ENCODE measurements at places on chromosomes 2 and 18.

DNA sequence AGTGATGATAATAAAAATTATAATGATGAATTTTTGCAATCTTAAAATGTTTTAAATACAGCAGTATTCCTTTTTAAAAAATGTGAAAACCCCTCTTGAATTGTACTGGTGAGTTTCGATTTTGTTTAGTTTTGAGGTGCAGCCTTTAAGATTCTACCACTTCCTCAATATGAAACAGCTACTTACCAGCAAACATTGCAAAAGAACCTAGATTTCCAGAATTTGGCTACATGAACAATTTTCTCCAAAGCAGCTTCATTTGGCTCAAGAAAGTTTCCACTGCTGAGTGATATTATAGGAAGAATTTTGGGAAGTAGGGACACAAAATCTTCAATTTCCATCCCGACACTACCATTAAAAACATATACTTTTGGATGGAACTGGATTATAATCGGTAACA is 12.0 kb downstream of the TCF4 start:
- DNase-seq: no peak

DNA sequence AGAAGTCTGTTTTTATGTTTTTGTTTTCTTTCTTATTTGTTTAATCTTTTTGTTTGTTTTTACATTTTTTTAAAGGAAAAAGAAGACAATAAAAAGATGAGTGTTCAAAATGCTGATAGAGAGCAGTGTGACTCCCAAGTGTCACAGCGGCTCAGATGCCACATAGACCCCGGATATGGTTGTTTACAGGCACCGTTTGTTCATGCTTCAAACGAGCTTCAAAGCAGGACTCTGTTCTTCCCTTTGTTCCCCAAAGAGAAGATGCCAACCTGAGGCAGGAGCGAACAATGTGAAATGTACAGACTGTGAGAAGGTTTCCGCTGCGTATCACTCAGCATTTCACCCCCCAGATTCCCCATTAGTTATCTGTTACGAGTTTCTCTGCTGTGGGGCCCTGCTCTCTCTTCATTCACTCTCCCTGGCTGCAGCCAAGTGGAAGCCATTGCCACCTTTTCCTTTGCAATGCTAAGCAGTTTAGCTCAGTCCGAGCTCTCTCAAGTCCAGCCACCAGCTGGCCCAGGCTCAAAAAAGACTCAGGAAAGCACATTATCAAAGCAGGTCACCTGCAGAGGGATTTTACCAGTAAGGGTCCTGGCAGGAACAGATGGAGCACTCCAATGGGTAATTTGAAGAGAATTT is 36.4 kb upstream of the PHLPP1 start:
- DNase-seq: no peak

DNA sequence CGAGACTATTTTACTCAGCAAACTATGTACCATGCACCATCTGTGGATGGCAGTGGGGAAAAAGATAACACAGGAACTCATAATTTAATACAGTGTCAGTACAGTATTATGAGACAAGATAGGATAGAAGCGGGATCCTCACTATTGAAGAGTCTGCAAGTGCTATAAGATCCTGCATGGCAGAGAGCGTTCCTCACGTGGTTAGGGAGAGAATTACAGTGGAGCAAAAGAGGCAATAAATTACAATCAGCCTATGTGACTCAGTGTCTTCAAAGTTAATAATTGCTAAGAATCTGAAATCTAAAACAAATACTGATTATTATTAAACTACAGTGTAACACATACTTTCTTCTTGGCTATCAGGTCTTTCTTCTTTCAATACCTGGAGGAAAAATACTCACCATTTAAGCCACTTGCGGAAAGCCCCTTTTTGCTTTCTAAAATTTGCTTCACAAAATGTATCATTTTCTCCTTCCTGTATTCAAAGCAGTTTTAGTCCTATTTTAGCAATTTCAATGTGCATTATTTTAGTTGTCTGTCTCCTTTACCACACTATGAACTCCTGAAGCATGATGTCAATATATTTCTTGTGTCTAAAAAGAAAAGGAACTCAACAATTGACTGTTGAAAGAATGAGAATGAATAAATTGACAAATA is 342.9 kb downstream of the SPAG16 start:
- DNase-seq: no peak

- no peak for DNase-seq
These were observed 48.7 kb downstream of the LYPD1 start for GRCh38 chr2:132621131-132621875.

- peak; percentile 79 for DNase-seq
These were observed 6.4 kb upstream of the PSD4 start for GRCh38 chr2:113167115-113167932.

DNA sequence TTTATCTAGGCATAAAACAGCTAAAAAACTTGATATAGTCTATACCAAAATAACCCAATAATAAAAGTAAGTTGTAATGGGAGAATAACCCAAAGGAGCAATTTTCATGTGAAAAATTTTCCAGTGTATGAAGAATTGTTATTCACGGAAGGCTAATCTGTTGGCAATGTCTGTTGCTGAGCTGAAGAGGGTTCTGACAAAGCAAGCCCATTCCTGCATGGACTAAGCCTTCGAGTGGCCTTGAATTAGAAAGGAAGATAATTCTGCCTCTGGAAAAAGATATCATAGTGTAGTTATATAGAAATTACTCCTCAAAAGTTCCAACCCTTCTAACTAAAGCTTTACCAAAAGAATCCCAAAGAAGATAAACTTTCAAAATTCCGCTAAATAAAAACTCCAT is 101.5 kb downstream of the MAP2 start:
- DNase-seq: no peak

DNA sequence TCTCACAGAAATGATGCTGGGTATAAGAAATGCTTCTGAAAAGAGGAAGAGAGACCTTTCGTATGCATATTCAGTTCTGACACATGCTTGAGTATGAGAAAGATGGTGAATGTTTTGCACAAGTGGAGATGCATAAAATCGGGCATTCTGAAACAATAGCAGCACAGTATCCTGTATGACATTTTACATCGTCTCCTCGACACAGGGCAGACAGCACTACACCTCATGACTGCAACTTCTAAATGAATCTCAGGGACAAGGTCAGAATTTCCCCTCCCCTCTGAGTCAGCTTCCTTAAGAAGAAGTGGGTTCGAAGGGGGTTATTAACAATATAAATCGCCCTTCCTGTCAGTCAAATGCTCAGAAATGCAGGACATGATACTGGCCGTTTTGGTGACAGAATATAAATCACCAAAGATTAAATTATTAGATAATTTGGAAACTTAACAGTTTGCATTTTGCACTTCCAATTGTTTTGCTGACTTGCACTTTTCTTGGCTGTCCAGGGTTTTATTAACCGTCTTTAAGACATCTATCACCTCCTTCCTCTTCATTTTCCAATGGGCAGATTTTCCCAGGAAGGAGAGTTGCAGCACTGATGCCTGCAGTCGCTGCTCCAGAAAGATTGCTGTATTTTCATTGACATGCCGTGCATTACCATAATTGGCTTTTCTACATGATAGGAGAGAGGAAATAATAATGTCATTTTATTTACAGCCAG is 57.2 kb downstream of the TSHZ1 start:
- DNase-seq: peak; percentile 24

- DNase-seq: no peak
These were observed 39.1 kb downstream of the CUL3 start for GRCh38 chr2:224545884-224546644.

DNA sequence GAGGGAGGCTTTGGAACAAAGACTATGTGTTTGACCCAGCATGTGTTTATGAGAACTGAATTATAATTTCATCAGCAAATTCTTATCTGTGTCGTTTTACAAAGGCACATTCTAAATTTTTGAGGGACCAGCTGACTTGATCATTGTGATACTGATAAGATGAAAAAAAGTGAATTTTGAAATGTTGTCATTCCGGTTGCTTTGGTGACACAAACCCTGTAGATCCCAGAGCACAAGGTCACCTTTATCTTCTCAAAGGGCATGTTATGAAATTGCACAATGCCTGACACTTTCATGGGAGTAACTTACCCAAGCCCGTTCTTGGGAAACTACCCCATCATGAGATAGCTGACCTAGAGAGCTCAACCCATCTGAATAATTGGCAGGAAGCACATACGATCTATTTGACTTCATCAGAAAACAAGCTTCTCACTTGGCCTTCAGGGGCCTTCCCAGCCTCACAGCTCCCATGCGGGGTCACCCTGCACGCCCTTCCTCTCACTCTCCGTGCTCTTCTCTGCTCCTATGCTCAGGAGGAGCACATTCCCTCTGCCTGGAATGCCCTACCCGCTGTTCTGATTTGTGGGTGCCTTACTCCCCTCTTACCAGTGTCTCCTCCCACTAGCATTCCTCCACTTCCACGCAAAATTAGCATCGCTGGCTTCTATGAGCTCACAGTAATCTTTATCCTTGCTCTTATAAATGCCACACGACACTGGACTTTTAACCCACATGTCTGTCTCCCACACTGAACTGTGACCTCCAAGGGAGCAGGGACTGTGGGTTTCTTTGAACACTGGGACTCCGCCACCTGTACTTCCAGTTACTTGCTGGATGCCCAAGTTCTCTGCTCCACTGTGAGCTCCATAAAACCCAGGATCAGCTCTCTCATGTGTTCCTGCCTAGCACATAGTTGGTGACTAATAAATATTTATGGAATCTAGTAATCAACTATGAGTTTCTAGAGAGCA is 555.8 kb upstream of the ID2 start:
- DNase-seq: no peak

GRCh38 chr2:191114403-191114886 is 36.3 kb downstream of the STAT4 start:
- peak; percentile 80 for DNase-seq

DNA sequence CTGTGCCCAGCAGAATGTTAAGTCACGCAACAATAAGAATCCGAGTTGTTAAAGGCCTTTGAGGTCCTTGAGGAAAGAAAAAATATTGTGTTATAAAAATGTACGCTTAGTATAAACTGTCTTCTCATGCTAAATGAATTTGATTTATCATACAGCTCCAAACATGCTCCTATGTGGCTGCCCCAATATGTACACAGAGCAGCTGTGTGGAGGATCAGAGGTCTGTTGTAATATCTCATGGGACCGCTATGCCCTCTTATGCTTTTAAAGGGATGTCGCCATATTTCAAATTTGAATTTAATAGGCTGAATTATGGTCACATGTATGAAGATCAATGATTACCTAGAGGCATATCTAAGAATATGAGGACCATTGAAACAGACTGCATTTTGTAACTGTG is 90.2 kb downstream of the SLC5A7 start:
- DNase-seq: no peak

- DNase-seq: no peak
These were observed 58.1 kb upstream of the TTN start for GRCh38 chr2:178865146-178865936.

- DNase-seq: no peak
These were observed 61.8 kb upstream of the GPR45 start for GRCh38 chr2:105179469-105180372.

GRCh38 chr2:12304564-12305171 is 412.1 kb upstream of the TRIB2 start:
- DNase-seq: no peak

DNA sequence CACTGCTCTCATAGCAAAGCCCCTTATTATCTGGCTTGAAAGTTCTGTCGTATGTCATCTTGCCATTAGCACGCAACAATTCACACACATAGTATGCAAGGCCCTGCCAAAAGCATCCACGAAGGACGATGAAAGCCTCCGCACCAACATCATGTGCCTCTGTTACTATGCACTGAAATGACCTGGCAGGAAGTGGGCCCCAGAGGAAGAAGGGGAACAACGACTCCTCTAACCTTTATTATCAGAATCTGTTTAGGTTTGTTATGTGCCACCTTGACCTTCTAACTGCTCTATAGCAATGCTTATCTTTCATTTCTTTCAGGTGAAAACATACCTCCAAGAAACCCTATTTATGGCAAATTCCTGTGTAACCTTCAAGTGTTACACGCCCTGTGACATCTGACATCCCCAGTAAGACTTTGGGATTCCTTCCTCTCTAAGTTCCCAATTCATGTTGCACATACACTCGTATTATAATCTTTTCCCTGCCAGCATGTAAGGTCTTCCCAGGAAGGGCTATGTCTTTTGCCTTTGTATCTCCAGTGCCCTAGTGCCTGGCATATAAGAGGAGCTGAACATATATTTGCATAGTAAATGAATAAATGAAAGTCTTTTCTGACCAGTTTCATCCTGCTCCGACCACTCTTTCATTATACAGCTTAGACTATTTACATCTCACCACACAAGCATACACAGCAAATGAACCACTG is 7.0 kb upstream of the NDUFV2 start:
- DNase-seq: peak; percentile 76

- no peak for DNase-seq
These were observed 304.6 kb downstream of the PARD3B start for GRCh38 chr2:204849892-204850291.

GRCh38 chr2:95353055-95353575 is 49.4 kb upstream of the FAHD2A start:
- DNase-seq: peak; percentile 21

- DNase-seq: no peak
These were observed 38.3 kb upstream of the RMDN2 start for GRCh38 chr2:37886745-37887144.

DNA sequence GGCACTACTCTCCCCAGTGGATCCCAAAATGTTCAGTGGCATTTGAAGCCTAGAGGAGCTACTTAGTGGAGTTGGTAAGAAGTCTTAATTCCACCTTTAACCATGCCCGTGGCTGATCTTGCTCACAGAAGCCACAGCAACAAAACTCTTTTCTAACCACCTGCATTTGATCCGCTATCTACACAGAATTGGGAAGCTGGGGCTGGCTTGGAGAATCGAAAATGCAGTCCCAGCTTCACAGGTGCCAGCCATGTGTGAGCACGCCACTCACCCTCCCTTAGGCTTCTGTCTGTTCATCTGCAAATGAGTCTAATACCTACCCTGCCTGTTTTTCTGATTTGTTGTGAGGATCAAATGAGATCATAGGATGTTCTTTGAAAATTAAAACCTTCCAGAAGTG is 182.6 kb downstream of the BCL11A start:
- DNase-seq: no peak

- no peak for DNase-seq
These were observed 370.1 kb downstream of the IRS1 start for GRCh38 chr2:226429476-226429875.

- DNase-seq: no peak
These were observed 142.9 kb upstream of the NXPH2 start for GRCh38 chr2:138922973-138923563.

- no peak for DNase-seq
These were observed 1.5 kb upstream of the DLX1 start for GRCh38 chr2:172083628-172084394.

DNA sequence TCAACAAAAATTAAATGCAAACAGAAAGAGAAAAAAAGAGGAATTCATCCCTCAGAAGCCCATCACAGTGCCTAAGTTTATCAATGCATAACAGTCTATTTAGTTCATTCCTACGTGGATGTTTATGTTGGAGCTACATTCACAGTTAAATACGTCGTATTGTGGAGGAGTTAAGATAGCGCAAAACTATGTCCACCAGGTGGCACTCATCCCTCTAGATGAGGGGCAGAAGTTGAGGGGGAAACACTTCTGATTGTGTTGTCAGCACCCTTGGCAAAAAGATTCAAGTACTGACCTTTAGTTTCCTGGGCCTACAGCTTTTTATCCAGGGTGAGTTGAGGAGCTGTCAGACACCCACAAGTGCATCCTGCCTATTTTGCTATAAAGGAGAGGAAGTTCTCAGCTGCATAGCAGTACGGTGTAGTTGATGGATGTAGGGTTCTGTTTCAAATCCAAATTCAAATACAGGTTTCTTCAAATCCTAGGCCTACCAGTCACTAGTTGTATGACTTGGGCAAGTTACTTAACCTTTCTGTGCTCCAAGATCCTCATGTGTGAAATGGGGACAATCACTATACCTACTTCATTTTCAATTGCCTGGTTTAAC is 26.8 kb upstream of the MYO1B start:
- DNase-seq: peak; percentile 74

Data from activated CD8-positive, alpha-beta memory T cell treated with anti-CD3 and anti-CD28 coated beads for 24 hours (primary cell).